ENCODE measurements at places on chromosomes 6 and 20.

DNA sequence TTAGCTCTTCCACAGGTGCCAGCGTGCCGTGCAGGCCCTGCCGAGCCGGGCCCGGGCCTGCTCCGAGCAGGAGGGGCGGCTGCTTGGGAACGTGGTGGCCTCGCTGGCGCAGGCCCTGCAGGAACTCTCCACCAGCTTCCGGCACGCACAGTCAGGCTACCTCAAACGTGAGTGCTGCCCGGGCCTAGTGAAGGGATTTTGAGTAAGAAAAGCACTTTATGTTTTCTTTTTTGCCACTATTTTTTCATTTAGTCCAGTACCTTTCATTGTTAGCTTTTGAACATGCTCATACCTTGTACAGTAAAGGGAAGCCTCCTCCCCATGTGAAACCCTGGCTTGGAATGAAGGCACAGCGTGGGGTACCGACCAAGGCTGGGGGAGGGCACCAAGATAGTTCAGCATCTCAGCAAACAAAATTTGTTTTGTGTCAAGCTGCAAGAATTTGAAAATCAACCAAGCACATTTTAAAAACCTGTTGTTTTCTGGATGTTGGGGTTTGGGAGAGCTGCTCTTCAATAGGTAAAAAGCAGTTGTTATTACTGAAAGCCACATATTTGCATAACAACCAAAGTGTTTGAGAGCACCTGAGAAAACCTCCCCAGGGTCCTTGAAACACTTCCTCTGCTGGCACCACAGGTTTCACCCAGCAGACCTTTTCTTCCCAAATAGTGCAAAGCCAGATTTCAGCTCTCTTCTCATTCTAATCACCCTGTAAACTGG, 18.4 kb downstream of the STX16 start:
- no peak for DNase-seq

DNA sequence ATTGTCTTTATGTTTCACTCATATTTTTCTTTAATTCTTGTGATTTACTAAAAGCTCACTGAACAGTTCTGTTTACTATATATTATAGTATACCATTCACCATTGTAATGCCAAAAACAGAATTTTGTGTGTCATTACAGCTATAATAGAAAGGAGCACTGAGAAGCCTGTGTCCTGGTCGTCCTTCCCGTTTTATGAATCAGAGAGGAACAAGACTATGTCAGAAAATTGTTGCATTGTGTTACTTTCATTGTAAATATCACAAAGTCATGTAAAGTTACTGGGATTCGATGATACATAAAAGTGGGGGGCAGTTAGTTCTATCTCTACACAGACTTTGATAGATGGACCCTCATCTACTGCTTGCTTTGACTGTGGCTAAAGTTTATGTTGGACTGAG, 145.1 kb downstream of the QKI start:
- no peak for DNase-seq

DNA sequence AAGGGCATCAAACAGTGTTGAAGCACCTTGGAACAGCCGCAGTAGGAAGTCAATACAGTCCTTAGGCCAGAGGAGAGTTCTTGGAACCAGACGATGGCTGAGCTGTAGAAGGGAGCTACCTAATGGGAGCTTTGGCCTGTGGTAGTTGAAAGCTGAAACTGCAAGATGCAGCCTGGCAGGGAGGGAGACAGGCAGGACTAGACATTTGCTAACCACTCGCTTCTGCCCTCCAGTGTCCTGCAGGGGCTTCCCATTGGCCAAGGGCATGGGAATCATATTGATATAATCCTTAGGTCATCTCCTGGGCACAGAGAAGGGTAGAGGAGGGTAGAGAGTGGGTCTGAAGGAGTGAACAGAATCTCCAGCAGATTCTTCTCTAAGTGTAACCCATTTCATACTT, 60.4 kb downstream of the TPD52L1 start:
- DNase-seq: no peak

- DNase-seq: no peak
Observed at GRCh38 chr6:13406781-13407180, 78.4 kb upstream of the TBC1D7 start.

DNA sequence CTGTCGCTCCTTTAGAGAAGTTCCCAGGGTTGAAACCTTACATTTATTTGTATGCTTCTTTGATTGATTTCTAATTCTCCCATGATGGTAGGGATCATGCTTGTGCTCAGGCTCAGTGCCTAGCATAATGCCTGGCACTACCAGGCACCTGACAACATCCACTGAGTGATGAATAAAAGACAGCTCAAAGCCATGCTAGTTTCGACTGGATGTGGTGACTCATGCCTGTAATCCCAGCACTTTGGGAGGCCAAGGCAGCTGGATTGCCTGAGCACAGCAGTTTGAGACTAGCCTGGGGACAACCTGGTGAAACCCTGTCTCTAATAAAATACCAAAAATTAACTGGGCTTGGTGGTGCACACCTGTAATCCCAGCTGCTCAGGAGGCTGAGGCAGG, 11.6 kb upstream of the CD164 start:
- DNase-seq: no peak

DNA sequence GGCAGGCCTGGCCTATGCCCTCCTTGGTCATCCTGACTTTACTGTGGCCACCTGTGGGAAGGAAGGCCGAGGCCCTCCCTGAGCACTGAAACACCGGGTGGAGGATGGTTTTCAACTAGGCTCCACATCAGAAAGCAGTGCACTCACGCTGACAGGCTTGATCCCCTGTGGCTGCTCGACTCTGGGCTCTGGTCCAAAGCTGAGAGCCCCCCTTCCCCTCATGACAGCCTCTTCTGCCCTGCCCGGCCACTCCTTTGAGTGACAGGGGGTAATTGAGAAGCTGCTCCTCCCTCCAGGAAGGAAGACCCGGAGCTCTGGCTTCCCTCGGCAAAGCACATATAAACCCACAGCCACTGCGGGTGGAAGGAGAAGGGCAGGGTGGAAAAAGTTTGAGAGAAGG, 43.6 kb downstream of the MUC22 start:
- no peak for DNase-seq

GRCh38 chr6:4964675-4965561, 38.9 kb downstream of the RPP40 start:
- DNase-seq: no peak

GRCh38 chr6:77326029-77326428, 137.3 kb downstream of the HTR1B start:
- no peak for DNase-seq

DNA sequence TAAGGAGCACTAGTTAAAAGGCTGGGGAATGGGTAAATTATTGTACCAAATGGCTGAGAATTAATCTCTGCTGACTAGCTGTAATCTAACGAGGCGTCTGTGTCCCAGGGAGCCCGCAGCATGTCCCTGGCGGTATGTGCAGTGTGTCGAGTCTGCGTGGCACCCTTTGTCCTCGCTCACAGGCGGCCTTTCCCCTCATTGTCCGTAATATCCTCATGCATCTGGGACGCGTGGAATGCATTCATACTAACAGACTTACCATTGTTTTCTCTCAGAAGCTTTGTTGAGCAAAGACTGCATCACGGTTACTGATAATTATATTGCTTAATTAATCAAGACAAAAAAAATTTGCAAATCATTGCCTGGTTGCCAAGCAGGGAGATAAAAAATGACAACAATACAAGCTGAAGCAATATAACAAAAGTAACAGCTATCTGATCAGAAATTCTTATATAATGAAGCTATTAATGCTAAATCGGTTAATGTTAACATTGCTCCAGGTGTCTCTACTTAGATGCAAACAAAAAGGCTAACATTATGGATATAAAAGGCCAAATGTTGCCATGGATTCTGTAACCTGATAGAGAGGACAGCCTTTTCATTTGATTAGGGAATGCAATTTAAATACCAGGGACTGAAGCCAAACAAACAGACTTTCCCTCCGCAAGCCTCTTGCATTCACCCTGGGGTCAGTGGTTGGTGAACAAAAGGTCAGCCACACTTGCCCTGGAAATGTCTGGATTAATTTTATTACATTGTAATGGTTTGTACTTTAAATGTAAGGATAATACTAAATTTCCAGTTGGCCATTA, 124.8 kb downstream of the INSM1 start:
- no peak for DNase-seq

GRCh38 chr6:81634155-81634880, 118.2 kb downstream of the TENT5A start:
- no peak for DNase-seq

DNA sequence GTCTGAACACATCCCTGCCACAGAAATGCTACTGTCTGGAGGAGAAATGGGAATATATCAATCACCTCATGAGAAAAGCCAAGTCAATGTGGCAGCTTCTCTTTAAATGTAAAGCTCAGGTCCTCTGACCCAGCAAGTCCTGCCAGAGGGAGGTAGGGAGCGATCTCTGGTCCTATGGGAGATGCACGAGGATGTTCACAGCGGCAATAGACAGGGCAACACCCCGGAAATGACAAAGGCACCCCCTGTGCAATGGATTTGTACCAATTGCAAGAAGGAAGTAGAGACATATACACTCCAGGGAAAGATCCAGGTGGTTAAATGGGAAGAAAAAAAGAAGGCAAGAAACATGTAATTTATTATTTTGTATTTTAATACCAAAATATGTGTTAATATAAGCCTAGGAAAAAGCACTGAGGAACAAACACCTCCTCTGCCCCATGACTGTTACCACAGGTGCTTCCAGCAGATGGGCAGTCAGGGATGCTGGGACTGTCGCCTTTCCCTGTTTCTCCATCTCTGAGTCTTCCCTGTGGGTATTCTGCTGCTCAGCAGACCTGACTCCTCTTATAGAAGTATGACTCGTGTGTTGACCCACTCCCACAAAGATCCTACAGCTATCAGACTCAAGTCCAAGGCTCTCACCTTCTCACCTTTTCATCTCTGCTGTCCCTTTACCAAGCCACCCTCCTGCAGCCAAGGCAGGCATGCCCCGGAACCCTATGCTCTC, 20.8 kb downstream of the ATP9A start:
- no peak for DNase-seq
